ENCODE measurements at places on chromosomes 5 and 9.

DNA sequence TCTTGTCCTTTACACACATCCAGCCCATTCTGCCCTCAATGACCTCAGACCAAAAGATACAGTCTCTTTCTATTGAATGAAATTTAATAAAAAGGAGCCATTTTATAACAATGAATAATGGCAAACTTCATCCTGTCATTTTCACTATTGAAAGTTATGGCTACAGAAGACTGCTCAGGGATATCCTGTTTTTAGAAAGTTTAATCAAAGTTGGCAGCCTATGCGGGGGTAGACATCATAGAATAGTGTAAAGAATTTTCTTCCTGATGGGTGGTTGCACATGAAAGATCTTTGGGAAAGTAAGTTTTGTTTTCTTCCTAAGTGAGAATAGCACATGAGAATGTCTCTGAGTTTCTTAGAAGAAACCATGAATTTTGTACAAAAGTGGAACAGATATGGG lies 670.4 kb upstream of the CDH6 start:
- DNase-seq: no peak

- no peak for DNase-seq
Measured at GRCh38 chr9:137892424-137893191, 15.0 kb downstream of the CACNA1B start.

DNA sequence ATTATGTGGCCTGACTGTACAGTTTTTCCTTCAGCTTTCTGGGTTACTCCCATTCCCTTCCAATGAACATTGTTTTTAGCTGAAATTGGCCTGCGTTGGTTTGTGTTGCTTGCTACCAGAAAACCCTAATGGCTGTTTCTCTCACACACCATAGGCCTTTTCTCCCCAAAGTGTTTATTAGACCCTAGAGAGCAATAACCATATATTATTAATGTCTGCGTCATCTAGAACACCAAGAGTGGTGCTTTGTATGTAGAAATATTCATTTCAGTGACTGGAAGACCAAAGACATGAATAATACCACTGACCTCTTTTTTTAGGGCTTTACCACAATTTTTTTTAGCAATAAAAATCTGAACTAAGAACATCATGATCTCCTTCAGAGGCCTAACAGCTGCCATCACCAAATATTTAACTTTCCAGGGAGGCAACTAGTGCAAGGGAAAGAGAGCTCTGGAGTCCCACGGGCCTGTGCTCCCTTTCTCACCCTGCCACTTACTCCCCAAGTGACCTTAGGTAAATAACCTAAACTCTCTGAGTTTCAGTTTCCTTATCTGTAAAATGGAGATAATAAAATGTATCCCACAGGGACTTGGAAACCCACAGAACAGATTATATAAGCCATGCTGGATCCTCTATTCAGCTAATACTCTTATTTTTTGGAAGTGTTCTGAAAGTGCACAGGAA lies 201.9 kb upstream of the ISL1 start:
- DNase-seq: no peak

- DNase-seq: no peak
Measured at GRCh38 chr9:85742597-85742936, 813 bp upstream of the AGTPBP1 start.

GRCh38 chr5:153755913-153756500 lies 265.5 kb downstream of the GRIA1 start:
- DNase-seq: no peak

- peak; percentile 82 for DNase-seq
Measured at GRCh38 chr9:112793213-112793810, 42.8 kb downstream of the SNX30 start.

- DNase-seq: no peak
Measured at GRCh38 chr5:145830594-145830993, 4.5 kb downstream of the PRELID2 start.

DNA sequence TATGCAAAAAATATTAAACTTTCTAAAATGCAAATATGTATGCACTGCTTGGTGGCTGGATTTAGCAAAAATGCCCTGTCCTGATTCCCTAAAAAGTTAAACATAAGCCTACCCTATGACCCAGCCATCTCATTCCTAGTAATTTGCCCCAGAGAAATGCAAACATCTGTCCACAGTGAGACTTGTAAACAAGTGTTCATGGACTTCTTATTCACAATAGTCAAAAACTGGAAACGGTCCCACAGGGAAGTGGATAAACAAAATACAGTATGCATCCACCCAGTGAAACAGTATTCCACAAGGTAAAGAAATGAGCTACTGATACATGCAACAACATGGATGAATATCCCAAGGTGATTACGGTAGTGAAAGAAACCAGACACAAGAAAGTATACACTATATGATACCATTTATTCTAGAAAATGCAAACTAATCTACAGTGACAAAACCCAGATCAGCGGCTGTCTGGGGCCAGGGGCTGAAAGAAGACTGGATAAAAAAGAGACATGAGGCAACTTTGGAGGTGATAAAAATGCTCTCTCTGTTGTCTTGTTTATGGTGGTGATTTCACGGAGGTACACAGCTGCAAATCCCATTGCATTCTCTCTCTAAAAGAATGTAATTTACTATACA lies 277.3 kb downstream of the GLIS3 start:
- no peak for DNase-seq

DNA sequence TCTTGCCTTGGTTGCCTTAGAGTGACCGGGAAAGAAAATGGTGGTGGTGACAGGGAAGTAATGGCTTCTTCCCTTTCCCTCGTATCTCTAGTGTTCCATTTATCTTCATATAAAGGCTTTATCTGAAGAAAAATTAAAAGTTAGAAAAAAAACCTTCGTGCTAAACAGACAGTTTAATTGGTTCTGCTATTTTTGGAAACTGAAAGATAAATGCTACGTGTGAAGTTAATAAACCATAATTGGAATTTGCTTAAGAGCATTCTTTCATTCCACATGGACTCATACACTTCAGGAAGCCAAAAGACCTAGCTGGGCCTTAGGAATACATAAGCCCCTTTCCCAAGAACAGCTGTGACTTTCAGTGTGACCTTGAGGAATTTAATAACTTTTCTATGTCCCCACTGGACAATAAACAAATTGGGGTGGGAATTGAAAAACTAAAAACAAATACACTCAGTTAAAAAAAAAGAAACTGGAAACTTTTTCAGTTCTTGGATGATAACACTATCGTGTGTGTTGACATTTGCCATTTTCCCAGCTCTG lies 818.8 kb upstream of the WWC1 start:
- no peak for DNase-seq

DNA sequence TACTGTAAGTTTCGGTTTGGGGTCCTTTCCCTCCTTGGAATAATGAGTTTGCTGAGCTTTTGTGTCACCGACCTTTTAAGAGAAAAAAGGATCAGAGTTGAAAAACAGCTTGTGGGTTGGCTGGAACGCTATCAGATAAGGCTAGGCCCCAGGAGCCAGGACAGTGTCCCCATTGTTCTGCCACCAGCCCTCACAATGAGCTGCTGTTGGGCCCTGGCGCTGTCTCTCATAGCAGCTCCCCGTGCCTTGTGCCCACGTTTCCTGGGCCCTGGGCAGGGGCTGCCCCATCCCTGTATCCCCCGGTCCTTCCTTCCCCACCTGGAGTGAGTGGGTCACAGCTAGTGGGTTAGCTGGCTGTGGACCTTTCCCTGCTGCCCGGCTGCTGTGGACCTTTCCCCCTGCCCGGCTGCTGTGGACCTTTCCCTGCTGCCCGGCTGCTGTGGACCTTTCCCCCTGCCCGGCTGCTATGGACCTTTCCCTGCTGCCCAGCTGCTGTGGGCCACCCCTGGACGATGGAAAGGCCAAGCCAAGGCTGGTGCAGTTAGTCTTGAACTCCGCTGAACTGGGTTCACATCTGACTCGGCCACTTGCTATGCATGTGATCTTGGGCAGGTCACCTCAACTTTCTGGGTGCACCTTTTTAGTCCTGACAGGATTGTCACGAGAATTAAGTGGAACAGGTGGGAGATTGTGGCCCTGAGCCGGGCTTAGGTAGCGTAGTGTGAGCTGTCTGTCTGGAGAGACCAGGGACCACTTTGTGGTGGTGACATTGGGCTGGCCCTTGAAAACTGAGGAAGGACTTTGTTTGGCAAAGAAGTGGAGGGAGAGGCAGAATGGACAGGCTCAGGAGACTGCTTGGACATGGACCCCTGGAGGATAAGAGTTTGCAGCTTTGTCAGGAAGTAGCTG lies 99.5 kb downstream of the DAB2IP start:
- no peak for DNase-seq

DNA sequence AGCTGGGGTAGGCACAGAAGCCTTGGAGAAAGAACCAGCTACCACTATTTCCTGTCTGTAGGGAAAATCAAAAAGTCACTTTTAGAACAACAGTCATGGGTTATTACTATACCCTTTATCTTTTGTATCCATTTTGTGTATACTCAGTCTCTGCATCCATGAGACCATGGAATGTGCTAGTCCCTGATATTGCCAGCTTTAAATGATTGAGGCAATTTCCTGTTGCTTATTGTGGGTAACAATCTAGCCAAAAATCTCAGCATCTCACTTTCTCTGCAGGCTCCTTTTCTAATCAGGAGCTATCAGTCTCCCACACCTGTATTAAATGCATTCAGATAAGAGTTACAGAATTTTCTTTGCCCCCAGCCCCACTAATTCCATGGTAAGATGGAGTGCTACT lies 968 bp upstream of the KDM3B start:
- DNase-seq: no peak

- no peak for DNase-seq
Measured at GRCh38 chr5:56552612-56553268, 262.6 kb upstream of the MAP3K1 start.
